ENCODE measurements at places on chromosomes 3 and 15.

DNA sequence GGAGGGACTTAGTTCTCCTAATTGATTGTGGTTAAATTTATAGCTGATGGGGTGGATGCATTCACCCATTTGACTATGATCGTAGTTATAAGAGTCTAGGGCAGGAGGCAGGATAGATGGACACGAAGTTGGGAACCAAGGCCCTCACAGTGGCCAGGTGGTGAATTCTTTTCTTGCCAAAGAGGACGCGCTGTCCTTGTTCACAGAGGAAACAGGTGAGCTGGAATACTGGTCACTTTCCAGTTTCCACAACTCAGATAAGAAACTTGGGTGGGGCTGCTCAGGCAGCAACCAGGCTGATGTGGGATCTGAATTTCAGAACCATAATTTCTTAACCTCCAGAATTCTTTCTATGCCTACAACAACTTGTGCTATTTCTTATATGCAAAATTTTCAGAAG, 34.0 kb upstream of the ICE2 start:
- no peak for DNase-seq

DNA sequence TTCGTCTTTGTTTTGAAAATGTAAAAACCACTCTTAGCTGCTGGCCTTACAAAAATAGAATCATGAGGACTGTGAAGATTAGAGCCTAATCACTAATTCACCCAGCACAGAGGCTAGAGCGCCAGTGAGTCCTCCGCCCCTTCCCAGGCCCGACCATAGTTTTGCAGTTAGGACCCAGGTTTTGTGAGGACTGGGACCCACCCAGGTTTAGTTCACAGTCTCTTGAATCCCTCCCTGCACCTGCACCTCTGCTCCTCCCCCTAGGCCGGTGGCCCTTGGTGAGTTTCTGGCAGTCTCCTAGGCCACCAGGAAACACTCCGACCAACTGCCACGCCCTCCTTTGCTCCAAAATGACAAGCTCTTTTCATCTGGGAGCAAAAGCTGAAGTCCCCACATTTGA, 136.0 kb upstream of the CCDC54 start:
- no peak for DNase-seq

DNA sequence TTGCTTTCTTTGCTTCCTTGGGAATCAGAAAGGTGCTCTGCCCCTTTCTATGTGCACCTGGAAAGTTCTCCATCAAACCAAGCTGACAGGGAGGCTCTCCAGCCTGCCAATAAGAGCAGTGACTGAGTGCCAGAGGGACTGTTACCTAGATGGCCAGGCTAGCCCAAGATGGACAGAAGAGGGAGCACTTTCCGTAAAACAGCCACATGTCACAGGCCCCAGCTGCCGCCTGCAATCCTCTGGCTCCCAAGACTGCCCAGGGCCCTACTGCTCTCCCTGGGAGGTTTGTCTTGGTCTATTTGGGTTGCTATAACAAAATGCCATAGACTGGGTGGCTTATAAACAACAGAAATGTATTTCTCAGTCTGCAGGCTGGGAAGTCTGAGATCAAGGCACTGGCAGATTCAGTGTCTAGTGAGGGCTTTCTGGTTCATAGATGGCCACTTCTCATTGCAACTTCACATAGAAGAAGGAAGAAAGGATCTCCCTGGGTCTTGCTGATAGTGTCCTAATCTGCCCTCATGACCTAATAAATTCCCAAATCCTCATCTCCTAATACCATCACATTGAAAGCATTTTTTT, 72.3 kb downstream of the TAMM41 start:
- no peak for DNase-seq

- DNase-seq = no peak
These were observed 40.3 kb downstream of the RPL39L start for GRCh38 chr3:187098923-187099512.

DNA sequence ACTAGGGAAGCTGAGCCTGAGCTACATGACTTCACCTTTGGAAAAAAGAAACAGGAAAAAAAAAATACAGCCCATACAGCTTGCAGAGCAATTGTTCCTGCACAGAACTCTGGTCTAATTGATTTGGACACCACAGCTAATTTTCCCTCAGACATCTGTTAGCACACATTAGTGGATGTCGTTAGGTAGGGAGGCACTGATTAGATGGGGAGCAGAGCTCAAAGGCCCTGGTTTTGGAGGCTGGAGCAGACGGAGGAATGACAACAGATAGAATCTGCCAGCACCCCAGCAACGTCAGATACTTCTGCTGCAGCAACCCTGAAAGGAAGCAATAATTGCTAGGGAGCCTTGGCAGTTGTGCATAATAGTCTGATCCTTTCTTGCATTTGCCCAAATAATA, 398.9 kb downstream of the LSAMP start:
- no peak for DNase-seq

GRCh38 chr3:57098418-57099310, 38.2 kb downstream of the SPATA12 start:
- DNase-seq = no peak

DNA sequence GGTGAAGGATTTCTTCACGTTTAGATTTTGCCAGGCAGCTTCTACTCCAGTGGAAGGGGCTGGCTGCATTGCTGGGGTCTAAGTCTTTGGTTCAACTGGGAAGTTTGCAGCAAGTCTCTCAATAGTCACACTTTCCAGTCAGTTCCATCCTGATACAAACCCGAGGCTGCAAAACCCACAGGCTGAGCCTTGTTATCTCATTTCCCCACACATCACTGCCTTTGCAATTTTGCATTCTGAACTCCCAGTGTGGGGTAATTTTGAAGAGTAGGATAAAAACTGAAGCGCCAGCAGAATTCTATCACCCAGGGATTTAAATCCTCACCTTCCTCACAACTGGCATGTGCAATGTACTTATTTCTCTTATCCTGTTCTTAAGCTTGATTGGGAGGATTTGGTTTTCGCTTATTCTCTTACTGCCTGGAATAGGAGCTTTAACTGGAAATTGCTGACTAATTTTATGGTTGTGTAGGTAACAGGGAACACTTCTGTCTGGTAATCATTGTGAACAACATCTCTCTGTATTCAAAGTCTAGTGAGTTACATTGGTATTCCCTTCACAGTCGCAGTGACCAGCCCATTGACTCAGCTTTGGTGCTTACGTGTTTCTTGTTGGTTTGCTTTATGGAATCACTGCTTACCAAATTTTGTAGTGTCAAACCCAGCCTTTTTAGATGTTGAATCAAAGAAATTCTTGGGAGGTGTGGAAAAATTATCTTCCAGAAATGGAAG, 142.0 kb upstream of the TOPAZ1 start:
- DNase-seq = no peak

DNA sequence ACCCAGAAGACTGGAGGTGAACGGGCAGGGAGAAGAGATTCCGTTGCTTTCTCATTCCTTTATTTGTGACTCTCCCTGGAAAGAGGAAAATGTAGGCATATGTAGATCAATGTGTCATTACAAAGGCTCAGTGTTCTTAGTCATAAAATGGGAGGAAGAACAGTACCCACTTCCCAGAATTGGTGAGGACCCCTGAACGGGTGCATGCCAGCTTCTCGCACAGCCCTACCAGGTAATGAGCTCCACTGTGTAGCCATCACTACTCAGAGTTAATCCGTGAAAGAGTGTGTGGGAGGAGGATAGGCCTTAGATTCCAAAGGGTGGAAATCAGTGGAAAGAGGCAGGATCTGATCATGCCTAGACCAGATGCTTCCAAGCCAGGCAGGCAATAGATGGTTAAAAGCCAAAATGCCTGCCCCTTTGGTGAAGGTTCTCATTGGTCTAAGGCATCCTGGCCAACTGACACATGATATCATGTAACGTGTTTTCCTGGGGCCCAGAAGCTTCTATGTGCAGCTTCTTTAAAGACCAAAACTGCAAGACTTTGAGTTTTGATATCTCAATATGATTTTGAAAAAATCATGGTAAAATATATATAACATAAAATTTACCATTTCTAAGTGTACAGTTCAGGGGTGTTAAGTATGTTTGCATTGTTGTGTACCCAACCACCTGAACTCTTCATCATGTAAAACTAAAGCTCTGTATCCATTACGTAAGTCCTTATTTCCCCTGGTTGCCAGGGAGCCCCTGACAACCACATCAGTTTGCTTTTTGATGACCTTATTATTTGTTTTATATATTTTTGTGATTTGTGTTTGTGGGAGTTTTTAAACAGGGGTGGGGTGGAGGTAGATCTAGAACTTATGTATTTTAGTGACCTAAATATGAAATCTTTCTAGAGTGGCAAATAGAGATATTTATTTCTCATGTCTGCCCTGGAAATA, 402.2 kb upstream of the CFAP20DC start:
- no peak for DNase-seq

GRCh38 chr15:74983725-74984231, 11.6 kb upstream of the SCAMP5 start:
- DNase-seq = no peak

DNA sequence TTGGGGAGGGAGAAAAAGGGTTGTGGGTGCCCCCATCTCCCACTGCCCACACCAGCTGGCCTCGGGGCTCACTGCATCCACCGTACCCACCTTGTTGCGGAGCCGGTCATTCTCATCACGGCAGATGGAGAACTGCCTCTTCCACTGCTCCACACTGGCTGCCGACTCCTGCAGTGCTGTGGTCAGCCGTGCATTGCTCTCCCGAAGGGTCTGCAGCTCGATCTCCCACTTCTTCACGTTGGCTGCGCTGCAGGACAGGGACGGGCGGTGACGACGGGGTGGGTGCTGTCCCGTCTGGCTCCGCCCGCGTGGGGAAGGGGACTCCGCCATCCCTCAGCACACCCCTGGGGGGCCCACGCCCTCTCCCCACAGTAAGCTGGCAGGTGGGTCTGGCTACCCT, 45.1 kb downstream of the WHAMM start:
- no peak for DNase-seq

DNA sequence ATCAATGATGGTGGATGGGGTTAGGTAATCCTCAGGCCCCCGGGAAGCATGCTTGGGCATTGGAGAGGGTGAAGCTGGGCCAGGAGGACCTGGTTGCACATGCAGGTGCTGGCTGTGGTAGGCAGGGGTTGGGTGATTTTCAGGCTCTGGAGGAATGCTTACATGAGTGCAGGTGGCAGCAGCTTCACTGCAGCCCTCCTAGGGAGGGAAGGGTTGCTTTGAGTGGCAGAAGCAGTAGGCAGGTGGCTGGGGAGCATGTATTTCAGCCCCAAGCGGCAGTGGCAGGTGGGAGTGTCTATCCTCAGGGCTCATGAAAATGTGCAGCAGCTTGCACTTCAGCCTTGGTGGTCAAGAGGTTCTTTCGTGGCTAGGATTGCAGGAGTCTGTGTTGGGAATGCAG, 230.0 kb upstream of the CTNNB1 start:
- no peak for DNase-seq

DNA sequence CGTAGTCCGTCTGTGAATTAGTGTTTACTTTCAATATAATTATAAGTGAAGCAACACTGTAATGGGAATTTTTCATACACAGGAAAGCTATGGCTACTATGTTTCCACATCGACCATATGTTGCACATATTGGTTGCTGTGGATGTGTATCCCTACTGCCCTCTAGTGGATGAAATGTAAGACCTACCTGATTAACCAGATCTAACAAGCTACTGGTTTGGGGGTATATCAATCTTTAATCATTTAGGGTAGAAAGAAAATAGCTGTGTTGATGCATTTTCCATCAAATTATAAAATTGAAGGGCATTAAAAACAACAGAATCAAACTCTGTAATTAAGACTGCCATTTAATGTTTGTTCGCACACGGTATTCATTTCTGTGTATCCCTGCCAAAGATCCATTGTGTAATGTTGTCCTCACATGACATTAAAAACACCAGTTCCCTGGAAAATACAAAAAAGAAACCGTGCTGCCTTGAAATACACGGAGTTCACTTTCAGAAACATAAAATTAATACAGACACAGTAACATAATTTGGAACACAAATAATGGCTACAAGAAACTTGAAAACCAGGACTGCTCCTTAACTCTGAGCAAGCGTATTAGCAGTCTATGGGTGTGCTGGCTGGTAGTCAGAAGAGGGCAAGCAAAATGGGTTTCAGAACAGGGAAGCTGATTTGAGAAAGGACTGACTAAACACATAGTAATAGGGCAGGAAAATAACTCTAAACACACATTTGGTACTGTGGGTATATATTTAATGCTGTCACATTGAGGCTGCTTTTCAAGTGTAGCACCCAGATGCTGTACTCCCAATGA, 125.1 kb downstream of the TIGIT start:
- DNase-seq = no peak

DNA sequence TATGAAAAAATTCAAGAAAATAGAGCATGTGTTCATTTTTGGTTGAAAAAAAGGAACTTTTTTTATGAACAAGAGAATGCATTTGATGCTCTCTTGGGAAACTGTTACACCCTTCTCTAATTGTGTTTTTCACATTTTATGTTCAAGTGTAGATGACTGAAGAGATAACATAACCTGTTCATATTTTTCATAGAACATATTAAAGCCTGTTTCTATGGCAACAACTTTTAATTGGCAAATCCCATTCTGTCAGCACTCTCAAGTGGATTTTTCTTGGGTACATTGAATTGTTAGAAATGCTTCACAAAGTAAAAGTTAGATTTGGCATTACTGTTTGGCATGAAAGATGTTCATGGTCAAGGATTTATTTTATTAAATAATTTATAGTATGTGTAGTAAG, 117.5 kb downstream of the MBNL1 start:
- no peak for DNase-seq

DNA sequence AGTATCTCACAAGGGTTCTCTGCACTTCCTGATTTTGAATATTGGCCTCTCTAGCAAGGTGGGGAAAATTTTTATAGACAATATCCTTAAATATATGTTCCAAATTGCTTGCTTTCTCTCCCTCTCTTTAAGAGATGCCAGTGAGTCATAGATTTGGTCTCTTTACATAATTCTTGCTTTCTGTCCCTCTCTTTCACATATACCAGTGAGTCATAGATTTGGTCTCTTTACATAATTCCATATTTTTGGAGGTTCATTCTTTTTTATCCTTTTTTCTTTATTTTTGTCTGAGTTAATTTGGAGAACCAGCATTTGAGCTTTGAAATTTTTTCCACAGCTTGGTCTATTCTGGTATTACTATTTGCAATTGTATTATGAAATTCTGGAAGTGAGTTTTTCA, 77.7 kb upstream of the NUDT16 start:
- DNase-seq = no peak

GRCh38 chr15:67826717-67827561, 1.6 kb downstream of the SKOR1 start:
- no peak for DNase-seq

GRCh38 chr3:161296814-161297213, 74.5 kb downstream of the SPTSSB start:
- no peak for DNase-seq

- no peak for DNase-seq
These were observed 66.6 kb downstream of the GAP43 start for GRCh38 chr3:115689928-115690327.

GRCh38 chr3:184168363-184169120, 6.1 kb upstream of the AP2M1 start:
- no peak for DNase-seq

DNA sequence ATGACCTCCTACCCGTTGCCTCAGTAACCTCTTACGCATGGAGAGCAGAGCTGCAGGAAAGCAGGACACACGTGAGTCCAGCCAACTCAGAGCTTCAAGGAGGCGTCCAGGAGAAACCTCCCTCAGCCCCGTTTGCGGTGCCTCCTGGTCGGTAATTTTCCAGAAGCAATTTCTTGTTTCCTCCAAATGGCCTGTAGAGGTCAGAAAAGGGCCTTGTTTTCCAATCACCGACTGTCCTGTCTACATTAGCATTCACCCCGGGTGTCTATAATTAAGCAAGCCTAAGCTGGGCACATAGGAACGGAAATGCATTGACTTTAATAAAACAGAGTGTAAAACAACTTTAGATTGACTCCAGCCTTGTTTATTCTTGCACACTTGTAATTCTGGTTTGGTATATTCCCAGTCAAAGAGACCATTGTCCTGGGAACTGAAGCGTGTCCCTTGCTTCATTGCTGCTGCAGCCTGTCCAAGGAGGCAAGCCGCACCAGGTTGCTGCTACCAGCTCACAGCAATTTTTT, 836.2 kb downstream of the AGBL1 start:
- DNase-seq = no peak
